Pulmonary artery endothelial cell (primary cell): ENCODE measurements at places on chromosomes 4 and X. TPM values are rescaled to one million over a fixed set of nuclear protein-coding genes. Genes with fewer than 3 reads are reported as not detected.

UGT2B15 gene
- not detected in 2 replicates for total RNA-seq

ASB9 gene
- total RNA-seq: 9.2 and 21.0 TPM in 2 replicates

ENPEP gene
- not detected in 2 replicates for total RNA-seq

PNPLA4 gene
- total RNA-seq: 5.4 and 12.1 TPM in 2 replicates

GABRA4 gene
- not detected in 2 replicates for total RNA-seq

ANAPC4 gene
- 22.8 and 28.0 TPM in 2 replicates for total RNA-seq

SSX1 gene
- not detected in 2 replicates for total RNA-seq

ETDA gene
- not detected in 2 replicates for total RNA-seq

BEX2 gene
- 0.67 and 0.86 TPM in 2 replicates for total RNA-seq

RAB40AL gene
- 0.11 and 0.13 TPM in 2 replicates for total RNA-seq

TLR1 gene
- 6.5 and 7.5 TPM in 2 replicates for total RNA-seq

ATP8A1 gene
- total RNA-seq: 6.5 and 7.1 TPM in 2 replicates

DRD5 gene
- not detected in 2 replicates for total RNA-seq

FAM9C gene
- total RNA-seq: not detected in 2 replicates

UPF3B gene
- 2.4 and 3.2 TPM in 2 replicates for total RNA-seq

RNF128 gene
- total RNA-seq: not detected in 2 replicates

EDA2R gene
- 3.8 and 8.1 TPM in 2 replicates for total RNA-seq

BBS12 gene
- 4.3 and 5.4 TPM in 2 replicates for total RNA-seq

NUP62CL gene
- total RNA-seq: 0.20 TPM in 1 of 2 replicates, not detected in the other

SLC26A1 gene
- under 0.01 TPM in 1 of 2 replicates, not detected in the other for total RNA-seq

CFAP97 gene
- 25.0 and 26.8 TPM in 2 replicates for total RNA-seq

TMEM154 gene
- 6.1 and 9.1 TPM in 2 replicates for total RNA-seq

GPR119 gene
- not detected in 2 replicates for total RNA-seq

PTPN13 gene
- total RNA-seq: 6.3 and 12.8 TPM in 2 replicates

SLC49A3 gene
- total RNA-seq: 1.1 and 4.5 TPM in 2 replicates

SYNPO2 gene
- 0.13 and 0.18 TPM in 2 replicates for total RNA-seq

RGN gene
- 0.56 and 1.3 TPM in 2 replicates for total RNA-seq

TMEM31 gene
- total RNA-seq: not detected in 2 replicates

PSAPL1 gene
- not detected in 2 replicates for total RNA-seq

TBC1D19 gene
- 8.8 and 11.7 TPM in 2 replicates for total RNA-seq

F9 gene
- not detected in 2 replicates for total RNA-seq

EPHA5 gene
- not detected in 2 replicates for total RNA-seq

F8A3 gene
- total RNA-seq: 0.56 and 0.86 TPM in 2 replicates

PDE5A gene
- 6.4 and 12.6 TPM in 2 replicates for total RNA-seq

TDO2 gene
- total RNA-seq: not detected in 2 replicates

ARAF gene
- total RNA-seq: 10.6 and 16.6 TPM in 2 replicates
